ENCODE measurements at places on chromosomes 1 and 21.

GRCh38 chr1:244047621-244048255, 3.3 kb upstream of the ZBTB18 start:
- DNase-seq: no peak

- no peak for DNase-seq
These were observed 51.1 kb downstream of the KCNK1 start for GRCh38 chr1:233664804-233665574.

DNA sequence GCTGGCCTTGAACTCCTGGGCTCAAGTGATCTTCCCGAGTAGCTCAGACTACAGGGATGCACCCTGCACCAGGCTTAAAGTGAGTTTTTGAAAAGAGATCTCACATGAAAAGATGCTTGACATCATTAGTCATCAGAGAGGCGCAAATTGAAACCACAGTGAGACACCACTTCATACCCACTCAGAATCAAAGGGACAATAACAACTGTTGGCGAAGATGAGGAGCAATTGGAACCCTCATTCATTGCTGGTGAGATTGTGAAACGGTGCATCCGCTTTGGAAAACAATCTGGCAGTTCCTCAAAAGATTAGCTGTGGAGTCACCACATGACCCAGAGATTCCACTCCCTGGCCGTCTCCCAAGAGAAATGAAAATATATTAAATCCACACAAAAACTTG, 122.3 kb downstream of the PGBD5 start:
- DNase-seq: no peak

DNA sequence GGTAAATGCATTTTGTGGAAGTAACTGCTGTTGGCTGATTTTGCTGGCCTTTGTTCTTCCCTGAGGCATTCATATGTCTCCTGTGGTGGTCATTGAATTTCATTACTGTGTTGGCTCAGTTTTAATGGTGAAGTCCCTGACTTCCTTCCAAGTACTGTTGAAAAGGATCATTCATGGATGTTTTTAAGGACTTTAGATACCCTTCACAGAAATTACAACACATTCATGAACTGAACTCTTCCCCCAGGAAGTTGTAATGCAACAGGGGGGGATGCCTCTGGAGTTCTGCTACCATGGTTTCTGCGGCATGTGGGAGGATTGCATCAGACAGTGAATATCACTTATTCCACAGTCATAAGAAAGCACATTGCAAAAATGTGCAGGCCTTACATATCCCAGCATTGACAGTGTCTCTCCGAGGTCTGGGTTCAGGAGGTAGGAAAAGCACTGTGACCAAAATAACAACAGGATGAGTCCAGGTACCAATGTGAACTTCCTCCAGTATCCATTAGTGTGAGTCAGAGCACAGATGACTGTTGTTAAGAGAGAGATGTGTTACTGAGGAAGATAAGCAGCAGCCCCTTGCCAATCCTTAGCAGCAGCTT, 2.1 kb upstream of the RAB3GAP2 start:
- DNase-seq: no peak

GRCh38 chr1:222064388-222065211, 322.7 kb upstream of the DUSP10 start:
- DNase-seq: no peak

DNA sequence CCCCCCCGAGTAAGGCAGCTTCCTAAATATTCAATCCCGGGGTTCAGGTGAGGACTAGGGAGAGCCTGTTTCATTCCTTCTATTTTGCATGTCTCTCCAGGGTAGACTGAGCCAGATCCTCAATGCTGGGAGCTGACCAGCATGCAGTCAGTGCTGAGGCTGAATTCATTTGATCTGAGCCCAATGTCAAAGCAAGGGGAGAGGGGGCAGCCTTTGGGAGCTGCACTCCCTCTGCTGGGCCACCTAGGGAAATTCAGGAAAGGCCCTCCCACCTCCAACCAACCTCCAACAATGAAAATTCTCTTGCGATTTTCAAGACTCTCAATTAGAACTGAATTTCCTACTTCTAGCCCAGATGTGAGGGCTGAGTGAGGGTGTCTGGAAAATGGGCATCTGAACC, 371.2 kb downstream of the NPHP4 start:
- no peak for DNase-seq

DNA sequence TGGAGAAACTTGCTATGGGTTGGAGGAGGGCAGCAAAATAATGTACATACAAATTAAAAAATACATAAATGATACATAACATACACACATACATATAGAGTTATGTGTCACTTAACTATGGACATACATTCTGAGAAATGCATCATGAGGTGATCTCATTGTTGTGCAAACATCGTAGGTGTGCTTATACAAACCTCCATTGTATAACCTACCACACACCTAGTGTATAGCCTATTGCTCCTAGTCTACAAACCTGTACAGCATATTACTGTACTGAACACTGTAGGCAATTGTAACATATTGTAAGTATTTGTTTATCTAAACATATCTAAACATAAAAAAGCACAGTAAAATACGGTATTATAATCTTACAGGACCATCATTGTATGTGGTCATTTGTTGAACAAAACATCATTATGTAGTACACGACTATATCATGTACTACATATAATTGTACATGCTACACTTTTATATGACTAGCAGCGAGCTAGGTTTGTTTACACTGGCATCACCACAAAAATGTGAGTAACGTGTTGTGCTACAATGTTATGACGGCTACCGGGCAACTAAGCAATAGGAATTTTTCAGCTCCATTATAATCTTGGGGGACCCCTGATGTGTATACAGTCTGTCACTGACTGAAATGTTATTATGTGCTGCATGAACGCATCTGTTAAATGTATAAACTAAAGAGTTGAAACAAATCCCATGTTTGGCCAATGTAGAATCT, 35.5 kb downstream of the ITGB3BP start:
- no peak for DNase-seq

Measured in activated T-helper 9 cell treated with anti-CD3 and anti-CD28 coated beads, Interleukin-2, amount 50 U/mL, for 16 hours (primary cell).